ENCODE measurements at places on chromosomes 4 and X.

DNA sequence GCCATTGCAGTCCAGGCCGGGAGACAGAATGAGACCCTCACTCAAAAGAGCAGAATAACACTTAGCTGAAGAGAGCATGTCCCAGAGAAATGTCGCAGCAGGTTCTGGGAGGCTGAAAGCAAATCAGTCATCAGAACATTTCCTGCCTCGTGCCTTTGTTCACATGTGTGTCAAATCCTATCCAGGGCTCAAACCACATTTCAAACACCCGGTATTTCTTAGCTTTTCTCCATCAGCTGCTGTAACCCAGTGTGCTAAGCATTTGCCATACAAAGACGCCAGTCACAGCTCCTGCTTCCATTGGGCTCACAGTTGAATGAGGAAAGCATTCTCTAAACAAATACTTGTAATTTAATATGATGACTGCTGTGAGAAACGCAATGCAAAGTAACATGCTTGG is 6.0 kb downstream of the PALLD start:
- no peak for DNase-seq

DNA sequence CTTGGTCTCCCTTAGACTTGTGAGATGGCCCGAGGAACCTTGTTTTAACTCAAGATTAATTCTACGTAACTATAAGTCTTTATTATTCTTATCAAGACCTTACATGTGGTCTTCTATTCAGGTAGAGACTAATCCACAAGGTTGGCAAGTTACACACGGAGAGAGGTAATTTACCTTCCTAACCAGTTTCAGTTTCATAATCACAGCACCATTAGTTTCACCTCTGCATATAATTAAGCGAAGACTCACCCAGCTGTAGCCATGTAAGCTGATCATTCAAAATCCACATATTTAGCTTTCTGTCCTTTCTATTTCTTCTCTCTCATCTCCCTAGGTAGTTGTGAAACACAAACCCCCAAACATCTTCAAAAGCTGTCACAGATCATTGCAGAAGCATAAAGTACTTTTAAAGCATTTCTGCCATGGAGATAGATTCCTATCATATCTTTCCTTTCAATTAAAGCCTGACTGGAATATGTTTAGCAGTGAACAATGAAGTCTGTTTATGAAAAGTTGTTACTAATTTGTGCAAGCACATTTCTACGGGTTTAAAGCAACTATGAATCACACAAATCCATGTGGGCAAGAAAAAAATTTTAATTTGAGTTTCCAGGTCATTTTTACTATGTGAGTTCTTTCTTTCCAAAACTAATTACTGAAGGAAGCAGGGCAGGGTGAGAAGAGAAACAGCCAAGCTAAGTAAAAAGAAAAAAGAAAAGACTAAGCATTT is 78.5 kb downstream of the BTC start:
- DNase-seq, result no peak

- DNase-seq, result no peak
These were observed 2.8 kb upstream of the CLCN5 start for GRCh38 chrX:49919617-49920016.

DNA sequence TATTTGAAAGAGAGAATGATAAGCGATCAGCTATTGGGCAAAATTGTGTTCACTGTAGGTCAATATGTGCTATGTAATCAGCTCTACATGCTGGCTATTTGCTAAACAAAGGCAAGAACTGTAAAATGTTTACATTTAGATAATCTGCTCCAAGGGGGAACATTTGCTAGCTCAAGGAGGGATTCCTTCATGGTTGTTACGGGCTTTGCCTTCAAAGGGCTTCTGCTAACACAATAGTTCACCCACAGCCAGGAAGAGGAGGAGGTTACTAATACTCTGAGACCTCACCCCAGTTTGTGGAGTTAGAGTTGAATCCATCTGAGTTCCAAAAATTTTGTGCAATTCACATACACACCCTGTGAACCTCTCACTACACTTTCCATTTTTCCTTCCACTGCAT is 107.6 kb upstream of the BMP3 start:
- no peak for DNase-seq

GRCh38 chrX:123771449-123772064 is 38.7 kb upstream of the THOC2 start:
- DNase-seq, result no peak

DNA sequence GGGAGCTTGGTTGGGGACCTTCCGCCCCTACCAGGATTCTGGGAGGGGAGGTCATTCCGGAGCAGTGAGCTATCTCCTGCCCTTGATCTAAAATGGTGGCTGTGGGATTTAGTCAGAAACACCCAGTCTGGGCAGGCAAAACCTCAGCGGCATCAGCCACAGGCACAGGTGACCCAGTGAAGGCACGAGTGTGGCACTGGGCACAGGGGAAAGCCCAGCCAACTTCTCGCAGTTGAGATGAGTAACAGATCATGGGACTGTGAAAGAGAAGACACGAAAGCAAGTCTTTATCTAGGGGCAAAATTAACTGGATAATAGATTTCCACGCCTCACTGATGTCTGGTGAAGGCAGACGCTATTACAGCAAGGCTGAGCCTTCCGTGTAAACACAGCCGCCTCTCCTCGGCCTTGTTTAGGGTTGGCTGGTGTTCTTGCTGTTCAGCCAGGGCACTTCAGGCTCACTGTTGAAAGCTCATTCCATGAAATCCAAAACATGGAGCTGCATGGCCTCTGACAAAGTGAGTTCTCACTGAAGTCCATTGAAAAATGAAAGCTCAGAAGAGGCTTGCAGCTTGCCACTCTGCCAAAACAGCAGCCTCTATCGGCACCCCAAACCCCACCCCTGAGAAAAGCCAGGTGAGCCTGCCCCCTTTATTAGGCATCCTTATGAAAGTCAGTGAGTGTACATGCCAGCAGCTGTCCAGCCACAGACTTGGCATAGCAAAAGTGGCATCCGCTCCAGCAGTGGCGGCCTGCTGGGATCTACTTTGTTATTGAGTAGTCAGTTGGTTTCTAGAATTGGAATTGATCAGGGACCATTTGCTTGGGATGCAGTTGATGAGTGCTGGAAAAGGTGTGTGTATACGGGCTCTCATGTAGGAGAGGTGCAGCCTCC is 102.3 kb upstream of the MTM1 start:
- no peak for DNase-seq

DNA sequence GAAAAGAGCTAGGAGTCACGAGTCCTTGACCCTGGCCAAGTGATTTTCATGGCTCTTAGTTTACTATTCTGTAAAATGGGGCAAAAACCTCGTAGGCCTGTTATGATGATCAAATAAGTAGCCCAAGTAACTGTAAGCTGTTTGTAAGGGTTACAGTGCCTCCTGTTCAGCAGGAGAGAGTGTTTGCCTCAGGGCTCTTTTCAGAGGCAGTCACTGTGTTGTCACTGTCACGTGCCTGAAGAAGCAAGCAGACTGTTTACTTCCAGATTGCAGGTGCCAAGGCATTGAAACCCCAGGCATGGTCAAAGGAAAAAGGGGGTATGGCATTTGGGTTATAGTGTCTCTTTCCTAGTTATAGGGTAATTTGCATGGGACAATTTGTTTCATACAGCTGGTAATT is 4.5 kb downstream of the RAB39B start:
- no peak for DNase-seq

- DNase-seq, result no peak
These were observed 275.8 kb upstream of the CPEB2 start for GRCh38 chr4:14726441-14726840.

DNA sequence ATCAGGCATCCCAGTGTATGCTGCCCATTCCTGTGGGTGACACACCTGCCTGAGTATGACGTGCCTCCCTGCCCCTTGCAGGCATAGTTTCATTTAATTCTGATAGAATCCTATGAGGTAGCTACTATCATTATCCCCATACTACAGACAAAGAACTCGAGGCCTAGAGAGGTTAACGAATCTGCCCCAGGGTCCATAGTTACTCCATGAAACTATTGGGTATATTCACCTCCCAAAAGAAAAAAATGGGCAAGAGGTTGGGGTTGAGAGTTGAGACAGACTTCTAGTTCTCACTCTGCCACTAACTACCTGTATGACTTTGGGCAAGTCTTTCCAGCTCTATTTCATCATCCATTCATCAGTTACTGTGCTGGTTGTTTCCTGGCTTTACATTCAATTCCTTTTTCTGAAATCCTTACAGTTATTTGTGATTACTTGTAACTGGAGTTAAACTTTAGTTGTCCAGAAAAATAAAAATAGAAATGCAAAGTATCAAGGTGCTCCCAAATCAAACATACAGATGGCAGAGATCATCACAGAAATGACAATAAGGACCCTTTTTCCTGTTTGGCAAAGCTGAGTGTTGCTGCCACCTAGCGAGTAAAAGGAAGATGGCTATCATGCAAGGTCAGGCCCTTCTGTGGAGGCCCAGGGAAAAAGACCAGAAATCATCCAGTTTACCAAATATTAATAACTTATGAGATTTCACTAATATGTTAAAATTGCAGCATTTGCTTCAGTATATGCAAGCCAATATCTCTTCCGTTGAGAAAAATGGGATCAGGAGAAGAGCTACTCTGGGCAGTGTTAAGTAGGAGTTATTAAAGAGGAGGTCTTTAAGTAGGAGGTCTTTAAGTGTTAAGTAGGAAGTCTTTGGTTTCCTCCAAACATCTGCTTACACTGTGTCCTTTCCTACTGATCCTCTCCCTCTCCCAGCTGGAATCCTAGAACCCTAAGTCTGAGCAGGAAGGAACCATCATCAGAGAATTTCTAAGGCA is 17.1 kb upstream of the MAP7D3 start:
- DNase-seq, result peak; percentile 43

DNA sequence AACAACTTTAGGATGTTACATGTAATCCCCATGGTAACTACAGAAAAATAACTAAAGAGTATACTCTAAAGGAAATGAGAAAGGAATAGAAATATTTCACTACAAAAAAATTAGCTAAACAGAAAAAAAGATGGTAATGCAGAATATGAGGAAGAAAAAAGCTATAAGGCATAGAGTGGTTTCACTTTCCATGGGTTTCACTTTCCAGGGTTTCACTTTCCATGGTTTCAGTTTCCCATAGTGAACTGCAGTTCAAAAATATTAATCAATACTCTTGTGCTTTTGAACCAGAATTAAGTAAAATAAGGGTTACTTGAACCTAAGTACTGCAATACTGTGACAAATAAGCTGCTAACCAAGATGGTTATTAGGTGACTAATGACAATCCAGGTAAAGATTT is 42.0 kb downstream of the NPFFR2 start:
- no peak for DNase-seq

- DNase-seq, result no peak
These were observed 204.4 kb downstream of the ZNF330 start for GRCh38 chr4:141425124-141425523.

DNA sequence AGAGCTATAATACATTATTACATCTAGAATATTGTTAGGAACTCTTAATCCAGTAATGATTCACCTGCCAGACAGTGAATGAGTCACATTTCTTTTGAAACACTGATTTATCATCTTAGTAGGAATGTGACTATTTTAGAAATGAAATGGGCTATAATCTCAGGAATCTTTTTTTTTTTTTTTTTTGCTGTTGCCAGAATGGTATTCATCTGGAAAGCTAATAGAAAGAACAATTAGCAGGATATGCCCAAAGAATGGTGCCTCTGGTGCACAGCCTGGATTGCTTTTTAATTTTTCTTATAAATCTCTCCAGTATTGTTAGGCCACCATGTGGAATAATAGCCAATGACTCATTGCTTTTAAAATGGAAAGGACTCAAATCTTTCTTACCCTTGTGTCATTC is 181.1 kb upstream of the SMIM31 start:
- no peak for DNase-seq

DNA sequence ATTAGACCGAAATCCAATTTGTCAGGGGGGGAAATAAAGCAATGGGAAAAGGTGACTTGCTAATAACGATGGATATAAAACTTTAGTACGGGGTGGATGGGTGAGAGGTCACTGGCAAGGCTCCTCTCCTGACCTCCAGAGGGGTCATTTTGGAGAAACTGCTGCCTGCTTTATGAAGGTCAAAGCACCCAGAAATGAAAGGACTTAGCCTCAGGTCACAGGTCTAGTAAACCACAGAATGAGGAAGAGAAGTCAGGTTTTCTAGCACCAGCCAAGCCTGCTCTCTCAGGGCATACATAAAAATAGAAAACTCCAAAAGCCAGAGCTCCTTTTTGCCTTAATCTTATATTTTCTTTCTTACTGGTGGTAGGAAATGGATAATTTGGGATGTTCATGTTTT is 134.2 kb downstream of the SHROOM3 start:
- DNase-seq, result no peak

DNA sequence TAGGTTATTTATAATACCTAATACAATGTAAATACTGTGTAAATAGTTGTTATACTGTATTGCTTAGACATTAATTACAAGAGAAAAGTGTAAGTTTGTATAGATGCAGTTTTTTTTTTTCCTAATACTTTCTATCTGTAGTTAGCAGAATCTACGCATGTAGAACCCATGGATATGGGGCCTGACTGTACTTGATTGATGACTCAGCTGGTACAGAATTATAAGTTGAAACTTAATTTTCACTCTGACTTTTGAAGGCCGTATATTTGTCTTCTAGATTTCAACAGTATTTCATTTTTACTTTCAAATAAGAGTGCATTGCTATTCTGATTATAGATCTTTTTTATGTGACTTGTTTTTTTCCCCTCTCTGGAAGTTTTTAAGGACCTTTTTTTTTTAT is 30.8 kb upstream of the NDUFC1 start:
- no peak for DNase-seq

- no peak for DNase-seq
These were observed 46.6 kb upstream of the GK2 start for GRCh38 chr4:79454656-79455055.

- DNase-seq, result no peak
These were observed 381 bp downstream of the TXK start for GRCh38 chr4:48133669-48134068.

DNA sequence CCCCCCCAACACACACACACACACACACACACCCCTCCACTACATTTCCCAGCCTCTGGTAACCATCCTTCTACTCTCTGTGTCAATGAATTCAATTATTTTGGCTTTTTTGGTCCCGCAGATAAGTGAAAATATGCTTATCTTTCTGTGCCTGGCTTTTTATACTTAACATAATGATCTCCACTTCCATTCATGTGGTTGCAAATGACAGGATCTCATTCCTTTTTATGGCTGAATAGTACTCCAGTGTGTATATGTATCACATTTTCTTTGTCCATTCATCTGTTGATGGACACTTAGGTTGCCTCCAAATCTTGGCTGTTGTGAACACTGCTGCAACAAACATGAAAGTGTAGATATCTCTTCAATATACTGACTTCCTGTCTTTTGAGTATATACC is 59.8 kb downstream of the PDLIM5 start:
- DNase-seq, result no peak

DNA sequence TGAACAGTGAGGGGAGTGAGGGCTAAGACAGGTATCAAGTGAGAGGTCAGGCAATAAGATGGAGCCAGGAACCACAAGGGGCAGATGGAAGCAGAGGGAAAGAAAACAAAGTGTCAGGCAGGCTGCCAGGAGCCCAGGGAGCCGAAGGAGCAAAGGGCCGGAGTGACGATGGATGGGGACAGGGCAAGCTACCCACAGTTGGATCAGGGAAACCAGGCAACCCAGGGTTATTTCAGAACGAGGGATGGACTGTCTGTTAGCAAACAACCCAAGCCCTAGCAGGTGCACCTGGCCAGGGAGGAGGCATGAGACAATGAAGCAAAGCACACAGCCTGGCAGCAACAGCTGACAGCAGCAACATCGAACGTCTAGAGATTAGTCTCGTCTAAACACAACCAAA is 39.2 kb downstream of the SEL1L3 start:
- DNase-seq, result no peak
